K562 (cell line): ENCODE measurements at places on chromosomes 6 and 20. TPM values are rescaled to one million over a fixed set of nuclear protein-coding genes. Genes with fewer than 3 reads are reported as not detected.

DNA sequence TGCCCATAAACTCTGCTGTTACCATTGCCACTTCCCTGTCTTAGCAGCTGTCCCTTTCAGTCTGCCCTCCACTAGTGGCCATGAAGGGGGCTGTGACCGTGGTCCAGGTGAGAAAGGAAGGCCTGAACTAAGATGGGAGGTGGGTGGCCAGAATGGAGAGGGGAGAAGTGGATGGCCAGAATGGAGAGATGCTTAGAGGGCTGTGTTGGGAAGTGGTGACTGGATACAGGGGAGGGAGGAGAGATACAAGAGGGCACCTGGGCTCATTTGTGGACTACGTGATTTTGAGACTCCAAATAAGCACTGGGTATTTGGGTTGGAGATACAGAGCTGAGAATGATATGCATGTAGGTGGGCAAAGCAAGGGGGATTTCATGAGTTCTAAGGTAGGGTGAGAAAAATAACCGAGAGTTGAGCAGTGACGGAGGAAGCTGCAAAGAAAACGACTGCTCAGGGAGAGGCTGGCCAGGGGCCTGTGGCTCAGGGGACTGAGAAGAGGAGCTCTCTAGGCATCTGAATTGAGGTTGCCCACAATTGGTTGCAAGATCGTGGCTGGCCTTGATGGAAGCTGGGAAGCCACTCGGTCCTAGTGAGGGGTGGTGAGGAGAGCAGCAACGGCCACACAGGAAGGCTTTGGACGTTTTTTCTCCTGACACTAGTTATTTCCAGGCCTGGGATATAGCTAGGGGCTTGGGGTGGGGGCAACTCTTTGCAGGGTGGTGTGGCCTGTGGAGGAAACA, 36.9 kb downstream of the PANK2 start:
- peak overlapping the region; percentile 48; the same call in 2 of the 3 replicates for H3K27ac ChIP-seq
- no peak overlapping the region for H3K4me3 ChIP-seq
- peaks cover 19% of the 10 kb centered on the region; the same call in 2 of the 3 replicates for H3K4me1 ChIP-seq
- no peak for DNase-seq

GRCh38 chr6:11219400-11219834, 13.1 kb downstream of the NEDD9 start:
- peaks cover 24% of the 10 kb centered on the region; the same call in 2 of the 3 replicates for H3K27me3 ChIP-seq
- no peak overlapping the region for H3K27ac ChIP-seq
- H3K4me1 ChIP-seq: no peaks in the 10 kb centered on the region
- H3K4me3 ChIP-seq: no peak overlapping the region

DNA sequence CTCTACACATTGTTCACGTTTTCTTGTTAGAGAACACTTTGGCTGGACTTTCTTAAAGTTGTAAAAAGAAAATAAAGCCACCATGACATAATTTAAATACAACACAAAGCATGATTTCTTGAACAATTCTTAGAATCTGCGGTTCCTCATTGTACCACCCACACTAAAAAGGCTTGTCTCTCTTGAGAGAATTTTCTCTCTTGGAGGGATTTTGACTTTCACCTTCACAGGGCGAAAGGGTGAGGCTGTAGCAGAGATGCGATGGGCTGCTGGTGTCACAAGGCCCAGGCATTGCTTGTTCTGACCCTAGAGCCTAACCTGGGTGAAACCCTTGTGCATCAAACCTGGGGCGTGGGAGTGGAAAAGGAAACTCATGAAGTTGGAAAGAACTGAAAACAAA, 122.7 kb upstream of the RIPOR2 start:
- no peak overlapping the region for H3K4me3 ChIP-seq
- no peak overlapping the region for H3K27ac ChIP-seq
- peaks cover 4% of the 10 kb centered on the region; the same call in 1 of the 3 replicates for H3K27me3 ChIP-seq
- no peaks in the 10 kb centered on the region for H3K36me3 ChIP-seq

DNA sequence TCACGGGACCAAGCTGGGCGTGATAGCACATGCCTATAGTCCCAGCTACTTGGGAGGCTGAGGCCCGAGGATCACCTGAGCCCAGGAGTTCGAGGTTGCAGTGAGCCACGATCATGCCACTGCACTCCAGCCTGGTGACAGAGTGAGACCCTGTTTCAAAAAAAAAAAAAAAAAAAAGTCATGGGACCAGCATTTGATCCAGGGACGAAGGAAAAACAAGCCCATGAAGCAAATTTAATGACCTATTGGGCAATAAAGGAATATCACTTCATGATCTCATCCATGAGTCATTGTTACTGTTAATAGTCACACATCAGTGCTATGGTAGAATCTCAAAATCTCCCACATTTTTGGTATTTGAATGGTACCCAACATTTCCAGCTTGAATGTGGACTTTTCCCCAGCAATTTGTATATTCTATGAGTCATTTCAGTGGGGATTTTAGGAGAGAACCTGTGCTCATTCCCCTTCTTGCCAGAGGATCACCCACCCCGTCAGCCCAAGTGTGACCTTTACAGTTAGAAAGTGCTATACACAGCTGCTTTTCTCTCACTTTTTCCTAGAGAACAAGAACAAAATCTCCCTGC, 8.5 kb upstream of the SOD2 start:
- no peak for DNase-seq
- H3K27me3 ChIP-seq: no peaks in the 10 kb centered on the region
- H3K4me1 ChIP-seq: no peaks in the 10 kb centered on the region; the same call in 1 of the 2 replicates
- no peak overlapping the region for H3K27ac ChIP-seq

DNA sequence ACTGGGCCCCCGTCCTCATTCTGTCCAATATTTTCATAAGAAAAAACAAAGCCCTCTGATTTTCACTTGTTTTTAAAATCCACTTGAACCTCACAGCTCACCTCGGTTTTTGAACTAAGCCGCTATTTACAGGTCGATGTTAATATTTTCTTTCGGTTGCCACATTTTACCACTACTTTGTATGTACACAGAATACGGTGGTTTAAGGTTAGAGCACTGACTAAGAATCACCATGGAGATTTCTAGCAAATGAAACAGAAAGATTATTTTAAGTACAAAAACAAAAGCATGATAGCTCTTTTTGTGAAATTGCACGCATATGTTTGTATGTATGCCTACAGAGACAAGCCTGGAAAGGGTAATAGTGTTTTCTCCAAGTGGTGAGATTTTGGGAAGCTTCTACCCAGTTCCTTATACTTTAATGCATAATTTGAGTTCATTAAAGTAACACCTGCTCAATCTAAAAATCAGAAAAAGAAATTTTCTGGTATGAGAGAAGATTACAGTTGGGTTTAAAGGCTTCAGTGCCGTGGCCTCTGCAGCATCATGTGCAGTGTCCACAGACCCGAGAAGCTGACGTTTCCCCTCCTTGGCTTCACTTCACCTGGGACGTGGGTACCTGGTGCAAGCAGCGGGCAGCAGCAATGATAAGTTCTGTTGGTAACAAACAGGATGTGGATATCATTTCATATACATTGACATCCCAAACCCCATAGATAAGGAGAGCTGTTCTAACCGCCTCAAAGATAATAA, 144.0 kb downstream of the UST start:
- peaks cover 34% of the 10 kb centered on the region for H3K27me3 ChIP-seq
- DNase-seq: no peak
- H3K4me3 ChIP-seq: no peak overlapping the region
- H3K4me1 ChIP-seq: no peaks in the 10 kb centered on the region
- no peak overlapping the region for H3K27ac ChIP-seq
- no peaks in the 10 kb centered on the region for H3K36me3 ChIP-seq

DNA sequence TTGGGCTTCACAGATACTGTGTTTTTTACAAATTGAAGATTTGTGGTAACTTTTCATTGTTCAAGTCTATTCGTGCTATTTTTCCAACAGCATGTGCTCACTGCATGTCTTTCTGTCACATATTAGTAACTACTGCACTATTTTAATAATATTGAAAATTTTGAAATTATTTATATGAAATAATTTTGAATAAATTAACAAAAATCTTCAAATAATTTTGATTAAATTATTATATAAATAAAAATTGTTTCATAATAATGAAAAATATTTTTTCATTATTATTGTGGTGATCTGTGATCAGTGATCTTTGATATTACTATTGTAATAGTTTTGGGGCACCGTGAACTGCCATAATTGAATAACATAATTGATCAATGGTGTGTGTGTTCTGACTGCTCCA, 204.1 kb downstream of the OGFRL1 start:
- H3K36me3 ChIP-seq: no peaks in the 10 kb centered on the region
- no peaks in the 10 kb centered on the region for H3K27me3 ChIP-seq
- H3K27ac ChIP-seq: no peak overlapping the region
- H3K4me1 ChIP-seq: no peaks in the 10 kb centered on the region
- H3K4me3 ChIP-seq: no peak overlapping the region

- no peak overlapping the region for H3K4me3 ChIP-seq
- no peak overlapping the region for H3K27ac ChIP-seq
- DNase-seq: peak; percentile 15
- H3K4me1 ChIP-seq: no peaks in the 10 kb centered on the region
- peaks cover 31% of the 10 kb centered on the region for H3K27me3 ChIP-seq
Measured at GRCh38 chr6:17393892-17394631, 667 bp downstream of the CAP2 start.

- no peak for DNase-seq
- H3K4me1 ChIP-seq: no peaks in the 10 kb centered on the region
- H3K27me3 ChIP-seq: no peaks in the 10 kb centered on the region
- H3K27ac ChIP-seq: no peak overlapping the region
- H3K4me3 ChIP-seq: no peak overlapping the region
Measured at GRCh38 chr6:53598265-53598907, 53.5 kb upstream of the GCLC start.

- no peak overlapping the region for H3K4me3 ChIP-seq
- H3K4me1 ChIP-seq: peaks cover 19% of the 10 kb centered on the region
- no peaks in the 10 kb centered on the region for H3K27me3 ChIP-seq
- peaks cover 10% of the 10 kb centered on the region; the same call in 1 of the 3 replicates for H3K36me3 ChIP-seq
- no peak overlapping the region for H3K27ac ChIP-seq
- no peak for DNase-seq
Measured at GRCh38 chr6:43481075-43481474, 3.7 kb downstream of the TJAP1 start.

DNA sequence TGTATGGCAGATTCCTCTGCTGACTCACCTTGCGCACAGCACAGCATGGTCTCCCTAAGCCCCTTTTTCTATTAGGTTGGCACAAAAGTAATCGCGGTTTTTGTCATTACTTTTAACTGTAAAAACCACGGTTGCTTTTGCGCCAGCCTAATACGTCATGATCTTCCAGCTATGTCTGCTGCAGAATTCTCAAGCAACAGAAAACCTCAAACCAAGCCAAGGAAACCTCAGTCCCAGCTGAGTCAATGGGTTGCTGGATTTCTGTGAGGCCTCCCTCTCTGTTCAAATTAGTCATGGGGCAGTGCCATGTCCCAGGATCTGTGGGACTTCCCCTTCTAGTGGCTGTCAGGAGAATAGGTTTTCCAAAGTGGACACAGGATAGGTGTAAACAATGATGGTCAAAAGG, 15.7 kb upstream of the ENPP1 start:
- DNase-seq: no peak
- no peak overlapping the region for H3K27ac ChIP-seq
- no peaks in the 10 kb centered on the region for H3K36me3 ChIP-seq
- H3K4me3 ChIP-seq: no peak overlapping the region
- peaks cover 5% of the 10 kb centered on the region; the same call in 1 of the 3 replicates for H3K27me3 ChIP-seq

Gene FRMD1
- total RNA-seq: not detected in 2 replicates
